Tongue (tissue), 3 donors: ENCODE measurements at places on chromosomes 13 and 19. TPM values are rescaled to one million over a fixed set of nuclear protein-coding genes. Genes with fewer than 3 reads are reported as not detected.

C5AR2 gene
- total RNA-seq, result 0.31 TPM

ZNF530 gene
- 5.1 TPM for total RNA-seq

PSG1 gene
- not detected for total RNA-seq

S1PR4 gene
- total RNA-seq, result 1.0 TPM

ZBTB45 gene
- total RNA-seq, result 3.7 TPM

PRKD2 gene
- 26.1 TPM for total RNA-seq

ONECUT3 gene
- not detected for total RNA-seq

NCCRP1 gene
- 4.5 TPM for total RNA-seq

TMEM238 gene
- 4.2 TPM for total RNA-seq

FGF9 gene
- 3.1 TPM for total RNA-seq

ICAM4 gene
- total RNA-seq, result 0.62 TPM

PLA2G4C gene
- 32.3 TPM for total RNA-seq

ZNF549 gene
- 9.3 TPM for total RNA-seq

SLC25A41 gene
- 0.41 TPM for total RNA-seq

ITGBL1 gene
- total RNA-seq, result 4.3 TPM

PSG3 gene
- total RNA-seq, result not detected

RHPN2 gene
- total RNA-seq, result 4.1 TPM

CEACAM3 gene
- total RNA-seq, result not detected

PGLYRP2 gene
- total RNA-seq, result not detected

RFPL4A gene
- total RNA-seq, result 2.5 TPM

ZNF625 gene
- total RNA-seq, result 16.9 TPM

ZNF324B gene
- 5.9 TPM for total RNA-seq

QPCTL gene
- total RNA-seq, result 3.3 TPM

SIGLECL1 gene
- not detected for total RNA-seq

SHD gene
- total RNA-seq, result 18.1 TPM
